Vagina (tissue), 2 donors: ENCODE measurements at places on chromosomes 2 and 18.

- H3K27ac ChIP-seq: peak overlapping the region; percentile 24
- no peaks in the 10 kb centered on the region for H3K27me3 ChIP-seq
- H3K4me1 ChIP-seq: no peaks in the 10 kb centered on the region
- DNase-seq: no peak
- no peaks in the 10 kb centered on the region for H3K36me3 ChIP-seq
Measured at GRCh38 chr18:9658087-9658641, 43.8 kb upstream of the PPP4R1 start.

- no peaks in the 10 kb centered on the region for H3K27me3 ChIP-seq
- H3K36me3 ChIP-seq: no peaks in the 10 kb centered on the region
- DNase-seq: no peak
- no peak overlapping the region for H3K27ac ChIP-seq
Measured at GRCh38 chr18:77234504-77235365, 14.9 kb upstream of the GALR1 start.

DNA sequence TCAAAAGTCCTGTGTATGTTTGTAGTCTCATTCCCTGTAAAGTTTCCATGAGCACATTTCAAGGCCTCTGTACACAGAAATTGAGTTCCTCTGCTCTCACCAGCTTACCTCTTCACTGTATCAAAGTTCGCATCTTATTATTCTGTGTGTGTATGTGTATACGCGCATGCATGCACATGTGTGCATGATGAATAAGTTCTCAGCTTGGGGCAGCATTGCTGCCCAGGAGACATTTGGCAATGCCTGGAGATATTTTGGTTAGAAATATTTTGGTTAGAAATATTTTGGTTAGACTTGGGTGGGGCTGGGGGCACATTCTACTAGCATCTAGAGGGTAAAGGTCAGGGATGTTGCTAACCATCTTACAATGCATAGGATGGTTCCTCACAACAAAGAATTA, 23.4 kb downstream of the TCF7L1 start:
- H3K27ac ChIP-seq: no peak overlapping the region
- H3K4me1 ChIP-seq: peaks cover 56% of the 10 kb centered on the region
- DNase-seq: no peak
- H3K4me3 ChIP-seq: no peak overlapping the region
- H3K27me3 ChIP-seq: no peaks in the 10 kb centered on the region
- H3K36me3 ChIP-seq: no peaks in the 10 kb centered on the region

GRCh38 chr18:58966005-58966677, 101.5 kb downstream of the ZNF532 start:
- H3K4me1 ChIP-seq: peaks cover 29% of the 10 kb centered on the region
- DNase-seq: no peak
- H3K4me3 ChIP-seq: no peak overlapping the region
- peak overlapping the region; percentile 28 for H3K27ac ChIP-seq
- H3K36me3 ChIP-seq: peaks cover 8% of the 10 kb centered on the region

DNA sequence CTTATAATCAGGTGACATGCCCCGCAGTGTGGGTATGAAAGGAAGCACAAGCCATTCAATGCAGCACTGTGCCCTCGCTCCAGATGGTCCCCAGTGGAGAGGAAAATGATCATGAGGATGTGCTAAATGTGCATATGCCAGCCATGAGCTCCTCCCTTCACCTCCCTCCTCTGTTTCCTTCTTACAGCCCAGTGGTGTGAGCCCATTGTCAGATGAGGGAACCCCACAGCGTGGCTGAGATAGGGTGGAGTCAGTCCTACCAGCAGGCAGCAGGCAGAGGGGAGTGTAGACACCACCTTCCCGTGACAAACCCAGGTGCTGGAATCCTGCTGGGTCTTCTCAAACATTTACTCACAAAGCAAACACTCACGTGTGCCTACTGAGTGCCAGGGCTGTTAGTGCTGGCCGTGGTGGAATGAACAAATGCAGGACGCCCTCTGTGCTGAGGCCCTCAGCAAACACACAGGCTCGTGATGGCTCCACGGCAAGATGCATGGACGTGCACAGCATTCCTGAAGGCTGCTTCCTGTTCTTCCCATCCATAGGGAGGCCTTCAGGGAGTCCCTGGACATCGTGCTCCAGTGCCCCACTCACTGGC, 181.7 kb upstream of the TPO start:
- DNase-seq: no peak
- H3K27me3 ChIP-seq: no peaks in the 10 kb centered on the region
- H3K4me1 ChIP-seq: no peaks in the 10 kb centered on the region
- no peak overlapping the region for H3K4me3 ChIP-seq
